ENCODE measurements at places on chromosomes 7 and 10. TPM values are rescaled to one million over a fixed set of nuclear protein-coding genes. Genes with fewer than 3 reads are reported as not detected.

GRCh38 chr7:117560030-117560429 is 80.2 kb downstream of the CFTR start:
- H3K27me3 ChIP-seq = peaks cover 3% of the 10 kb centered on the region
- no peak overlapping the region for H3K27ac ChIP-seq
- no peak for DNase-seq
- no peak overlapping the region for H3K4me3 ChIP-seq
- H3K36me3 ChIP-seq = no peaks in the 10 kb centered on the region
- H3K4me1 ChIP-seq = peaks cover 2% of the 10 kb centered on the region

NKX6-2 gene
- 43.9 TPM for total RNA-seq

- H3K27ac ChIP-seq = no peak overlapping the region
- no peak for DNase-seq
- H3K4me1 ChIP-seq = peaks cover 24% of the 10 kb centered on the region
- H3K4me3 ChIP-seq = no peak overlapping the region
These were observed 22.5 kb downstream of the PDZD8 start for GRCh38 chr10:117352724-117353123.

GRCh38 chr10:80596391-80597257 is 58.9 kb downstream of the SH2D4B start:
- peaks cover 4% of the 10 kb centered on the region for H3K4me1 ChIP-seq
- no peak overlapping the region for H3K27ac ChIP-seq
- no peaks in the 10 kb centered on the region for H3K36me3 ChIP-seq

DNA sequence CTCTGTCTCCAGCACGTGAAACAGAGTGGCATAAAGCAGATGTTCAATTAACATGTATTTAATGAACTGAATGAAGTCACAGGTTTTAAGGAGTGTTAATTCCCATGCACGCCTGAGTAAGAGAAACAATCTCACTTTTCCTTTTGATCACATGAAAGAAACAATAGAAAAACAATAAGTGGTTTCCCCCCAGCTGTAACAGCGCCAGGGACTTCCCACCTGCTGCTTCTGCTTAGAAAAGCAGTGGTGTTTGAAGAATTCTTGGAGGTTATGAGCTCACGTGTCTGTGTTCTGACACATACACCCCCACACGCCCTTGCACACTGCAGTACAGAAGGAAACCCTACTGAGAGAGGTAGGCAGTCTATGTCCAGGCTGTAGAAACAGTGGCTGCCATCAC is 51.3 kb upstream of the FRMD4A start:
- no peak overlapping the region for H3K4me3 ChIP-seq
- no peak overlapping the region for H3K27ac ChIP-seq
- no peak for DNase-seq
- H3K36me3 ChIP-seq = no peaks in the 10 kb centered on the region
- peaks cover 6% of the 10 kb centered on the region for H3K27me3 ChIP-seq
